ENCODE measurements at places on chromosomes 3 and 15.

- DNase-seq, result peak; percentile 63
Measured at GRCh38 chr3:24123596-24123995, 178.5 kb downstream of the NR1D2 start.

DNA sequence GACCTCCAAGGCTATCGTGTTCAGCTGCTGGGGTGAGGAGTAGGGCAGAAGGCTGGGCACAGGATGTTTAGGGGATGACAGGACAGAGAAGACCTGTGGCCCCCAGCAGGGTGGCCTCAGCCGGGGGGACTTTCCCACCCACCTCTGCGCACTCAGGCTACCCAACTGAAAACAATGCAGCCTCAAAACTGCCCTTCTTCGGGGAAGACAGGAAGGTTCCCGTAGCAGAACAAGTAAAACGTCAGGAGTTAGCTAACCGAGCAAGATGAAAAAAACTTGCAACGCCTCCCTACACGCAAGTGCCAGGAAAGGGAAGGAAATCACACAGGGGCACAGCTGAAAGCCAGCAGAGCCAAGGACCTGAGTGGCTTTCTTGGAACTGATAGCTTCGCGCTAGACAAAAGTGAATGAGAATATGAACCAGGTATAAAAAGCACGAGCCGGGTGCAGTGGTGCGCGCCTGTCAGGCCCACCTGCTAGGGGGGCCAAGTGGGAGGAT is 38.4 kb upstream of the FURIN start:
- DNase-seq, result no peak

- DNase-seq, result no peak
Measured at GRCh38 chr3:135166266-135166825, 371.3 kb downstream of the EPHB1 start.

DNA sequence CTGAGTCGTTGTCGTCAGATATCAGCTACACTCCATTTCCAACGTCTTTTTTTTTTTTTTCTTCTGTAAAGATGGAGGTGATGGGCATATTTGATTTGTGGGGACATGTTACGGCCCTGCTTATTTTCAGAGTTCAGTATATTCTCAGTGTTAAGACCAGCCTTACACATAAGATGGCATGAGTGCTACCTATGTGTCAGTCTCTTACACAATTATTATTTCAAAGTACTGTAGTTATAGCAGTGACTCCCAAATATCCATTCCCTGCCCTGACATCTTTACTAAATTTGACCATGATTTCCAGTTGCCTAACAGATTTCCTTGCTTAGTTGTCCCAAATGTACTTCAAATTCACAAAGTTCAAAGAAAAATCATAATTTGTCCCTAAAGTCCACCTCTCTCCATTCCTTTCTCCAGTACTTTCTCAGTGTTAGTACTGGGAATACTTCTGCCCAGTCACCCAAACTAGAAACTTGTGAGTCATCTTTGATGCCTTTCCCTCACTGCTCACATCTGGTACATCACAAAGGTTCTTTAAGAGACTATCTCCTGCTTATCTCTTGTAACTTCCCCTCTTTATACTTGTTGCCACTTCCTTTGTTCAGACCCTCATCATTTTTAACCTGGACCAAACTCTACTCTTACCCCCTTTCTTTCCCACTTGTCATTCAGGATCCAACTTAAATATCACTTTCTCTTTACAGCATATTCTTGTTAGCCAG is 67.0 kb downstream of the ZNF609 start:
- DNase-seq, result peak; percentile 70

DNA sequence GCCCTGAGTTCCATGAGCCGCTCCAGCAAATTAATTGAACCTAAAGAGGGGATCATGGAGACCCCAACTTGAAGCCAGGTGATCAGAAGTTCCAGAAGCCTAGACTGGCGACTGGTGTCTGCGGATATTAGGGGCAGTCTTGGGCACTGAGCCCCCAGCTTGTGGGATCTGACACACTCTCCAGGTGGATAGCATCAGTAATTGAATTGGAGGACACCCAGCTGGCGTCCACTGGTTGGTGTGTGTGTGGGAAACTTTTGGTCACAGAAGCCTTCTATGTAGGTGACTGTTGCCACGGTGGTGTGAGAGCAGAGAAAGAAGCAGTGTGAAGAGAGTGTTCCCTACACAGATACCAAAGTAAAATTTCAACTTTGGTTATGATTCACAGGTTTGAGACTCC is 106.0 kb upstream of the ADPGK start:
- DNase-seq, result no peak

DNA sequence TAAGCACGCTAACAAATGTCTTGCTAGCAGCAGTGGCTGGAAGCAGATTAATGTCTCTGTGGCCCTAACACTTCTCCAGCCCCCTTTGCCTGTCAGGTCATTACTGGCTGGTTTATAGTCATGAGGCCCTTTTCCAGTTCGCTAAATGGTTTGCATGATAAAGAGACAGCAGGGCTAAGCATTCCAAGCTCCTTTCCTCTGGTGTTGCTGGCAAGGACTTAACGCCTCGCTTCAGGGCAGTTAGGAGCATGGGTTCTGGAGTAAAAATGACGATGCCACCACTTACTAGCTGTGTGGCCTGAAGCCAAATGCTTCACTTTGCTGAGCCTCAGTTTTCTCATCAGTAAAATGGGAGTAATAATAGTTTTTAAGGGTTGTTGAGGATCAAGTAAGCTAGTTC is 185.9 kb downstream of the MEGF11 start:
- no peak for DNase-seq

GRCh38 chr3:60073942-60074341 is 1024.1 kb upstream of the CFAP20DC start:
- DNase-seq, result no peak

GRCh38 chr15:62257996-62258521 is 93.0 kb upstream of the C2CD4B start:
- no peak for DNase-seq

DNA sequence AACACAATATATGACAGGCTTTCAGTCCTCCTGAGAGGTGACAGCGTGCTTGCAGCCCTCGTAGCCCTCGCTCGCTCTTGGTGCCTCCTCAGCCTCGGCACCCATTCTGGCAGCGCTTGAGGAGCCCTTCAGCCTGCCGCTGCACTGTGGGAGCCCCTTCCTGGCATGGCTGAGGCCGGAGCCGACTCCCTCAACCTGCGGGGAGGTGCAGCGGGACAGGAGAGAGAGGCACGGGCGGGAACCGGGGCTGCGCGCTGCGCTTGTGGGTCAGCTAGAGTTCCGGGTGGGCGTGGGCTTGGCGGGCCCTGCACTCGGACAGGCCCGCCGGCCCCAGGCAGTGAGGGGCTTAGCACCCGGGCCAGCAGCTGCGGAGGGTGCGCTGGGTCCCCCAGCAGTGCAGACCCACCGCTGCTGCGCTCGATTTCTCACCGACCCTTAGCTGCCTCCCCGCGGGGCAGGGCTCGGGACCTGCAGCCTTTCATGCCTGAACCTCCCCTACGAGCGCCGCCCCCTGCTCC is 60.4 kb upstream of the HRH1 start:
- DNase-seq, result no peak

DNA sequence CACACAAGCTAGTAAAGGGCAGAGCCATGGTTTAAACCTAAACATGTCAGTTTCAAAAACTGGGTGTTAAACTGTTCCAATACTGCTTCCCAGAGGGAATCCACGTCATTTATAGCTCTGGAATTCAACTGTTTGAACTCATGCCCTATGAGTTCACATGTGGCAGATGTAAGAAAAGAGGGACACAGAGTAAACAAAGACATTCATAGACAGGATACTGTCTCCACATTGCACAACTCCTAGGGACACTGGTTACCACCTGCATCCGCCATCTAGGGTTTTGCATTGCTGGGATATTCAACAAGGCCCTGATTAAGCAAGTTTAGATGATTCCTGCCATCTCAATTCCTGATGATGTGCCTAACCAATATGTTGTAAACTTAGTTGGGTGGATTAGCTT is 134.1 kb upstream of the COL8A1 start:
- peak; percentile 92 for DNase-seq

DNA sequence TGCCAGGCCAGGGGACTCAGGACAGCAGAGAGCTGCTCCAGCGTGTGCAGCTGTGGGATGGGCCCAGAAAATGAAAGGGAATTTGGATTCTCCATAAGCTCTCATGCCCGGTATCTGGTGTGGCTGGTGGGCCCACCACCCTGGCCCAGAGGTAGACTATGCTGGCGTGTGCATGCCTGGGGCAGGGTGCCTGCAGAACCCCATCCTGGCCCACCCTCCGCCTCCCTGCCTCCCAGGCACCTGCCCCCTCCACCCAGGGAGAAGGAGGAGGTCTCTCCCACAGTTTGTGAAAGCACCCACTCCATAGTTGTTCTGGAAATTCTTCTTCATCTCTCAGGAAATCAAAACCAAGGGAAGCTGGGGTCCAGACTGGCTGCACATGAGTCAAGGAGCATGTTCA is 112.9 kb downstream of the ADCY5 start:
- no peak for DNase-seq

GRCh38 chr3:45590822-45591546 is 3.6 kb upstream of the LIMD1 start:
- no peak for DNase-seq

GRCh38 chr15:75403892-75404291 is 35.5 kb upstream of the MAN2C1 start:
- no peak for DNase-seq
